Activated CD8-positive, alpha-beta T cell treated with anti-CD3 and anti-CD28 coated beads, Interleukin-2, amount 10 ng/mL, durations not matched to agents 7 days and 5 days (primary cell): ENCODE measurements at places on chromosomes 12 and 14.
A peak's percentile ranks its signal among the peaks of the same experiment; 100 is the strongest.

DNA sequence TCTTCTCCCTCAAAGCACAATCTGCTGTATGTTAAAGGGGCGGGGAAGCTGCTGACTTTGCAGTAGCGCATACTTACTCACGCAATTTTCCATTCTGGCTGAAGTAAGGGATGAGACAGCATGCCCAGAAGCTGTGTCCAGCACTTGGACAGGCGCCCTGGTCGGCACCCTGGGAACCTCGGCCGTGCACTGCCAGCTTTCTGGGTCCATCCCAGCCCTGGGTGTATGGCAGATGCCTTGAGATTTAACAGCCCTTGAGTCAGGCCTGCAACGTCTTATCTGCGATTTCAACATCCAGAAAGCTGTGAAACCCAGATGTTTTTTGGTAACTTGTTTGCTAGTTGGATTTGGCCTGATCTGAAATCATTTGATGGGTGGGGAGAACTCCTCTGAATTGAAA, 16.1 kb downstream of the EML1 start:
- DNase-seq, result no peak

DNA sequence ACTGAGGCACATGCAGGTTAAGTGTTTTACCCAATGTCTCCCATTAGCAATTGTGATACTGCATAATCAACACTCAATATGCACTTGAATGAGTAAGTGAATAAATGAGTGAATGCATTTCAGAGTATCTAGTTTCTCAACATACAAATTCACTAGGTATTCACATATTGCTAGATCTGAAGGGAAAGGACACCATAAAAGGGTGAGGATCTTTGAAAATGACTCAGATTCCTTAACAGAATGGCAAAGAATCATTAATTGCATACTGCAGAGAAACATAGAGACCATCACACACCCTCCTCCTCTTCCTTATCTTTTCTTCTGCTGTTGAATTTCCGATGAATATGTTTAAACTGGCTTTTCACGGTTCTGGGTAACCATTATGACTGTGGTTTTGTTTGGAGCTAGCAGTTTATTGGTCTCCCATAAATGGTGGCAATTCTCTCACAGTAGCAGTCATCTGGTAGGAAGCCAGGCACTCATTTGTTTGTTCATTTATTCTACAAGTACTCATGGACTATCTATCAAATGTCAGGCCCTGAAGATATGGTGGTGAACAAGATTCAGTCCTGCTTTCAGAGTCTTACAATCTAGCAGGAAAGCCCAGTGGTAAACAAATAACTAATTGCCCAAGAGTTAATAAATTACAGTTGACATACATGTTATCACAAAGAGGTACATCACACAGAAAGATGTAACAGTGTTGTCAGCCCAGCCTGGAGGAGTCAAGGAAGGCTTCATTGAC, 70.2 kb downstream of the LLPH start:
- no peak for DNase-seq

GRCh38 chr14:43754838-43755237, 752.2 kb downstream of the FSCB start:
- no peak for DNase-seq

GRCh38 chr14:56219666-56220413, 101.6 kb downstream of the PELI2 start:
- DNase-seq, result no peak

GRCh38 chr12:25241167-25242020, 9.3 kb downstream of the KRAS start:
- DNase-seq, result peak; percentile 63
